Mesangial cell (primary cell): ENCODE measurements at places on chromosomes 16 and 17. TPM values are rescaled to one million over a fixed set of nuclear protein-coding genes. Genes with fewer than 3 reads are reported as not detected.

The TMC8 gene
- total RNA-seq = under 0.01 TPM in 1 of 2 replicates, not detected in the other

The PPY gene
- not detected in 2 replicates for total RNA-seq

The AXIN2 gene
- 1.8 and 8.4 TPM in 2 replicates for total RNA-seq

The KLHL10 gene
- total RNA-seq = not detected in 2 replicates

The CORO6 gene
- 1.3 and 4.8 TPM in 2 replicates for total RNA-seq

The CFAP119 gene
- 4.8 and 5.9 TPM in 2 replicates for total RNA-seq

The SF3B3 gene
- 168 and 185 TPM in 2 replicates for total RNA-seq

The SULT1A2 gene
- 0.25 TPM in 1 of 2 replicates, not detected in the other for total RNA-seq

The KRTAP2-3 gene
- 0.13 and 2.6 TPM in 2 replicates for total RNA-seq

The G6PC1 gene
- not detected in 2 replicates for total RNA-seq

The SLC52A1 gene
- total RNA-seq = under 0.01 TPM in 1 of 2 replicates, not detected in the other

The USB1 gene
- 48.4 and 66.8 TPM in 2 replicates for total RNA-seq

The CD300LB gene
- not detected in 2 replicates for total RNA-seq

The MSLN gene
- 15.0 and 41.1 TPM in 2 replicates for total RNA-seq
